Liver (tissue), 10 donors: ENCODE measurements at places on chromosomes 11 and 22.

DNA sequence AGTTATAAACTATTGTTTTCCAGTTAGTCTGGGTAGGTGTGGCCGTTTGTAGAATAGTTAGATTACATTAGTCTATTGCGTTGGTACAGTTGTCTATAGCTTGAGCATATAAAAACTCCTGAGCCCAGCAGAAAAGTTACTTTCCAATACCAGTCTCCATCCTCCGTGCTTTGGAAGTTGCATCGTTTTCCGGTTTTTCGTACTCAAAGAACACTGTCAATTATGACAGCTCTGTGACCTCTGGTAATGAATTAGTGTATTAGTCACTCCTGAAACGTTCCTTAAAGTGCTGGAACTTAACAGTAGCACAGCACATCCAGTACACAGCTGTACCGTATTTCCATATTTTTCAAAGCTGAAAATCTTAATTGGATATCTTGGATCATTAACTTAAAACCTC is 808 bp upstream of the MSANTD2 start:
- no peak for DNase-seq

DNA sequence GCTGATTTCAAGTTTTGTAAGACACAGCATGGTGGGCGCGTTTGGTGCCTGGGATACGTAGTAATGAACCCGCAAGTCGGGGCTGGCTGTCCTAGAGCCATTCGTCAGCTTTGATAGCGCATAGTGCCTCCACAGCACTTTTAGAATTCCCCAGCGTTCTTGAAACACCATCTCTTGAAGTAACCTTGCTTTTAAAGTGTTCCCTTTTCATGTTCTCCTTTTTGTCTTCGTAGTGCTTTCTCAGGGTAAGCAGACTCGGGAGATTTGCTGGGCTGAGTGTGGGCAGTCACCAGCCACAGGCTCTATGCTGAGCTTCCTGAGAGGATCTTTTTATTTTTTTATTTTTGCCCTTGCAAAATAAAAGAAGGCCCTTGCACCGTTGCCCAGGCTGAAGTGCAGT is 39.6 kb upstream of the CTTN start:
- no peak for DNase-seq

DNA sequence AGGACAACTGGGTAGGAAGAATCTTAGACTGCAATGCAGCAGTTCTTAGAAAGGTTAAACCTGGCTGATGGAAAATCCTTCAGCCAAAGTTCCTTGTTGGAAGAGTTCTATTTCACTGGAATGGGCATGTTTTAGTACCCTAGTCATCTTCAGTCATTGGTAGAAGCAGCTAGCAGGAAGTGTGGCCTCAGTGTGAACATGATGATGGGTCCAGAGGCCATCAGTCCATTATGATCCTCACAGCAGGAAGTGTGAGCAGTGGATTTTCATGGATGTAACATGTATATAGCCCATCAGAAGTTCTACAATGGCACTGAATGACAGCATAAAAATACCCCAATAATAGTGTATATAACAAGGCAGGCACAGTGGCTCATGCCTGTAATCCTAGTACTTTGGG is 35.9 kb upstream of the PDE3B start:
- DNase-seq, result no peak

- DNase-seq, result no peak
These were observed 7.3 kb upstream of the SGSM3 start for GRCh38 chr22:40363059-40363458.

GRCh38 chr11:27443746-27444507 is 28.7 kb downstream of the LGR4 start:
- no peak for DNase-seq

DNA sequence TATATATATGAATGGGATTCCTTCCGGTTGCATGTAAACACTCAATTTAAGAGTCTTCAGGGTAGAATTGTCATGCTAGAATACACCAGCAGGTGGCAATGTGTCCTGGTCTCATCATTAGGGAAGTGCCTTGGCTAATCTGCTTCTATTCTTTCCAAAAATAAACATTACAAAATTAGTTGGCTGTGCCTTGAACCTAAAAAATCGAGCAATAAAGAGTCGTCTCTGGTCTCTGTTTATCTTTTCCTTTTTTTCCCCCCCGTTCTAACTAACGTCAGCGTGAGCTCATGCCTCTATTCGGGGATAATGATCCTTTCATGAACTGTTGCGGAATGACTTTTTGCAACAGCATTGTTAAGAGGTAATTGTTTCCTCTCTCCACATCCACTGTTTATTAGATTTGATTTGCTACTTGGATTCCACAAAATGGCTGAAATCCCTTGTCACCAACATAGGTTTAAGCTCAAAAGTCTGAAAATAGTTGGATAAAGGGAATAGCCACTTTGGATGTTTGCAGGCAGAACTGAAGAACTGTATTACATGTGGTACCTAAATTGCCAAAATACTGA is 1.2 kb upstream of the ARHGEF12 start:
- DNase-seq, result peak; percentile 71

DNA sequence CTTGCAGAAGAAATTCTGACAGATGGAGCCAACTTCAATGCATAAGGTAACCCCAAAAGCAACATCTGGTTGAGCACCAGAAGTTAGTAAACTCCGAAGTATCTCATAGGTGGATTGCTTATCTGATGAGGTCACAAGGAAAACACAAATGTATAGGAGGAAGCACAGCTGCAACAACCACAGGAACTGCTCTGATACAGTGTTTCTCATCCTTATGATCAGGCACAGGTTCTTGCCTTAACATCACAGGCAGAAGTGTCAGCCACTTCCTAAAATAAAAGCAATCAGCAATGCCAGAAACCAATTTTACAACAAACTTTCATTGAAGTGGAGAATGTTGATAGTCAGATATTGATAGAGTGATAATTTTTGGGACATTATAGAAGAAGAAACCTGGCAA is 530.3 kb upstream of the FAT3 start:
- DNase-seq, result no peak

DNA sequence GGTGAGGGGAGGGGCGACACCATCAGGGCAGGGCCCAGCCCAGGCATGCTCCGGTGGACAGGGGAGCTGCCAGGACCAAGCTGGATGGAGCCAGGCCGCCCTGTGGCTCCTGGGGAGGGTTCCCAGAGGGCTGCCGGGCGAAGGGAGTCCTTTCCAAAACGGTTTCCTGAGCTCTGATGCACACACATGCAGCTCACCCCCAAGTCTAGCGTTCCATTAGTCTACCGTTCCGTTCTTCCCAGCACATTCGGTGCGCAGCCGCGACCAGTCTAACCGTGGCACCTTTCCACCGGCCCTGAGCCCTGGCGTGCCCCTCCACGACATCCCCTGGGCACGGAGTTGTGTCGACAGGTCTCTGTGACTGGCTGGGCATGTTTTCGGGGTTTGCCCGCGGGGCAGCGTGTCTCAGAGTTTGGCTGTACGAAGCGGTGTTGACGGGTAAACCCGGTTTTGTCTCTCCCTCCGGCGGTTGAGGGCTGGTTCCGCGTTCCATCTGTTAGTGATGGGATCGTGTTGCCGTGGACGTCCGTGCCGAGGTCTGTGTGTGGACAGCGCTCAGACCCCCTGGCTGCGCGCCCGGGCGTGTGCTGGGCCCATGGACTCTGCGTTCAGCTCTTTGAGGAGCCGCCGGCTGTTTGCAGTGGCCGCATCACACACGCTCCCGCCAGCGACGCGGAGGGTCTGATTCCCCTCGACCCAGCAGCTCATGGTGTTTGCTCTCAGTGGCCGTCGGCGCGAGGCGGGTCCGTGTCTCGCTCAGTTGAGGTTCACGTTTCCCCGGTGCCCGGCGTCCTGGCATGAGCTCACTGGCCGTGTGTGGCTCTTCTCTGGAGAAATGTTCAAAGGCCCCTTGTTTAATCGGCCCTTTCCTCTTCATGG is 121.2 kb downstream of the IGLL1 start:
- no peak for DNase-seq

DNA sequence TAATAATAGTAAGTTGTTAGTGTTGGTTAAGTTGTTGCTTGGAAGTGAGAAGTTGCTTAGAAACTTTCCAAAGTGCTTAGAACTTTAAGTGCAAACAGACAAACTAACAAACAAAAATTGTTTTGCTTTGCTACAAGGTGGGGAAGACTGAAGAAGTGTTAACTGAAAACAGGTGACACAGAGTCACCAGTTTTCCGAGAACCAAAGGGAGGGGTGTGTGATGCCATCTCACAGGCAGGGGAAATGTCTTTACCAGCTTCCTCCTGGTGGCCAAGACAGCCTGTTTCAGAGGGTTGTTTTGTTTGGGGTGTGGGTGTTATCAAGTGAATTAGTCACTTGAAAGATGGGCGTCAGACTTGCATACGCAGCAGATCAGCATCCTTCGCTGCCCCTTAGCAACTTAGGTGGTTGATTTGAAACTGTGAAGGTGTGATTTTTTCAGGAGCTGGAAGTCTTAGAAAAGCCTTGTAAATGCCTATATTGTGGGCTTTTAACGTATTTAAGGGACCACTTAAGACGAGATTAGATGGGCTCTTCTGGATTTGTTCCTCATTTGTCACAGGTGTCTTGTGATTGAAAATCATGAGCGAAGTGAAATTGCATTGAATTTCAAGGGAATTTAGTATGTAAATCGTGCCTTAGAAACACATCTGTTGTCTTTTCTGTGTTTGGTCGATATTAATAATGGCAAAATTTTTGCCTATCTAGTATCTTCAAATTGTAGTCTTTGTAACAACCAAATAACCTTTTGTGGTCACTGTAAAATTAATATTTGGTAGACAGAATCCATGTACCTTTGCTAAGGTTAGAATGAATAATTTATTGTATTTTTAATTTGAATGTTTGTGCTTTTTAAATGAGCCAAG is 2.7 kb downstream of the NEAT1 start:
- peak; percentile 67 for DNase-seq

GRCh38 chr22:31230871-31231621 is 18.9 kb downstream of the LIMK2 start:
- peak; percentile 50 for DNase-seq

GRCh38 chr11:38278457-38279141 is 1680.6 kb upstream of the RAG2 start:
- no peak for DNase-seq

- no peak for DNase-seq
These were observed 204.4 kb downstream of the ADAMTS15 start for GRCh38 chr11:130652671-130653335.

GRCh38 chr11:64563966-64564365 is 27.1 kb upstream of the SLC22A12 start:
- DNase-seq, result no peak

DNA sequence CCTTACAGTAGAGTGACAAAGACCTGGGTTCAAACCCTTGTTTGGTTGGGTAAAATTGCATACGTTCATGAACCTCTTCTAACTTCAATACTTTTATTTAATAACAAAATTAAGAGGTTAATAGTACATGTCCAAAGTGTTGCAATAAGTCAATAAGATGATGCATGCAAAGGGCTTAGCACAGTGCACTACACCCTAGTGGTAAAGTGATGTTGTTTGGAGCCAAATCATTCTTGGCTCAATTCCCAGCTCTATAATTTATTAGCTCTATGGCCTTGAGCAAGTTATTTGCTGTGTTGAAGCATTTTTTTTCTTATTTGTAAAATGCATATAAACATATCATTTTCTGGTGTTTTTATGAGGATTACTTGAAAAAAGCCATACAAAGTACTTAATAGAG is 945.3 kb downstream of the LRRC4C start:
- no peak for DNase-seq

DNA sequence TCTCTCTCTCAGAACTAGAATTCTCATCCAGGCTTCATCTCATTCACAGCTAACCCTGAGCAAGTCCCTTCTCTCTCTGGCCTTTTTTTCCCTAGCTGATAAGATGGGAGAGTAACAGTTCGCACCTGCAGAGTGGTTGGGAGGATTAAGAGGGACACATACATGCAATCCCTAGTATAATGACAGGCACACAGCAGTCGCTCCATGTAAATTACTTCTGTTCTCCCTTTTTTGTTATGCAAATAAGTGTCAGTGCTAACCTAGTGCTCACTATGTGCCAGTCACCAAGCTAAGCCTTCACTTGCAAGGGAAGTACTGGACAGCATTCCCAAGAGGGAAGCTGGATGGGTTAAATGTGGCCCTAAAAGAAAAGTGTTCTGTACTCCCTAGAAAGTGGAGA is 63.4 kb downstream of the TENM4 start:
- DNase-seq, result no peak

DNA sequence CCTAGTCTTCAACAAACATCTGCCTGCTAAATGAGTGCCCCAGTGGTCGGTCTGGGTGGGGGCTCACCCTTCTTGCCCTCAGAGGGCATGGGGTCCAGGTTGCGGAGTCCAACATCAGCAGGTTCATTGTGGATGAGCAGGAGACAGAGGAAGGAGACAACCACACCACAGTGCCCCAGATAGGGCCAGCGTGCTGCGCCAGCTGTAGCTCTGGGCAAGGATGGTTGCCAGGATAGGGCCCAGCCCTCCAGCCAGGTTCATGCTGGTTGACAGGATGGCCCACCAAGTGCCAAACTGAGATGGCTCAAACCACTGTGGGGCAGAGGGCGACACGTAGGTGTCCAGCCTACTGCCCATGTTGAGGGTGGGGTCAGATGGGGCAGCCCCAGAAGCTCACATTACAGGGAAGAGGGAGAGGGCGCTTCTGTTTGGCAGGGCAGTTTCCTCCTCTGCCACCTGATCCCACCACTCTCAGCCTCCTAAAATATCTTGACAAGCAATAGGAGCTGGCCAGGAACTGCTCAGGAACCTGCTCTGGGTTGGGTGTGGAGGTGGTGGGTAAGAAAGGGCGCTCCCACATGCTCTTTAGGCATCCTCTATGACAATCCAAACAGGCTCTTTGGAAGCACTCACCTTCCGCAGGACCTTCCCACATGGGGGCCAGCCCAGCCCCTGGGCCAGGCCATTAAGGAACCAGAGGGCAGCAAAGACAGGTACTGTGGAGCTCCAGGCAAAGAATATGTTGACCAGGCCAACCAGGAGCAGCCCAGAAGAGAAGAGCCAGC is 2.9 kb downstream of the SLC37A4 start:
- no peak for DNase-seq

DNA sequence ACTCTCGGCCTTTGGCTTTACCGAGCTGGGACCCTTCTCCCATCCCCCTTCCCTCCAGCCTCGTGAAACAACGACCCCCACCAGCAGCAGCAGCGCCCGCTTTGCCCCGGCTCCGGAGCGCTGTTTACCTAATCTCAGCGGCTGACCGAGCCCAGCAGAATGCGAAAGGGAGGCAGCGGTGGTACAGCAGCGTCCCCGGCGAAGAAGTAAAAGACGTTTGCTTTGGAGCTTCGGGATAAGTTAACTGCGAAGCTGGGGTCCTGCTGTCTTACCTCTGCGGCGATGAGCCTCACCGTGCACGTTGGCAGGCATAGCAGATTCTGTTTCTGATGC is 2.0 kb upstream of the LARGE1 start:
- no peak for DNase-seq

DNA sequence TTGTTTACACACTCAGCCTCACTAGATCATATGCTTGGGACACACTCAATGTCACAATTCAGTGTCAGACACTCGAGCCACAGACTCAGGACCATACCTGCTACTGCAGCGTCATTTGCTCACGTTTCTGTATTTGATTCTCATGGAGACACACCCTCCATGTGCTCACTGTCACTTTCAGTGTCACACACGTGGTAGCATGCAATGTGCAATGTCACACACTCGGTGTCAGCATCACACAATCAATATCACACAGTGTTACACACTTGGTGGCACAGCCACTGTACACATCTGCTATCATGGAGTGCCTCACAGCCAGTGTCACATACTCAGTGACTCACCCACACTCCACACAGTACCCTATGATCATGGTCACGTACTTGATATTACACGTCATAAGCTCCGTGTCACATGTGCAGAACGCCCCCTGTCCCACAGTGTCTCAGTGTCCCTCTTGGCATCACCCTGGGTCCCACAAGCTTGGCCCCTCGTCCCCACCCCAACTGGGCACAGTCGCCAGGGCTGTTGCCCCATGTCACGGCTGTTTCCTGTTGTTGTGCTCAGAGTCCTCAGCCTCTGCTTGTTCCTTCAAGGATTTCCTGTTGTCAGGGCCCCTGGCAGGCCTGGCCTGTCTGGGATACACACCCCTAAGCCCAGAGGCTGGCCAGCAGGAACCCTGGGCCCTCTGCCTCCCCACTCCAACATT is 49.6 kb downstream of the PDE2A start:
- no peak for DNase-seq
